ENCODE measurements at places on chromosomes 5 and 9.

DNA sequence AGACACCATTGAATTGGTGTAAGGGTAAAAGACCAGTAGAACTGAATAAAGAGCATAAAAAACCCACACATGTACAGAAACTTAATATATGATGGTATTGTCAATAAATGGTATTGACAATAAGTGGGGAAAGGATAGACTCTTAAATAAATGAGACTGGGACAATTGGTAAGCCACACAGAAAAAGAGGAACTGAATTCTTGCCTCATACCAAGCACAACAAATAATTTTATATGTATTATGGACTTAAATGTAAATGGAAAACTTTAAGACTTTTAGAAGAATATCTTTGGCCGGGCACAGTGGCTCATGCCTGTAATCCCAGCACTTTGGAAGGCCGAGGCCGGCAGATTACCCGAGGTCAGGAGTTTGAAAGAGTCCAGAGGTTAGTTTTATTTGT, 37.9 kb upstream of the PPP2CA start:
- no peak for DNase-seq

- DNase-seq, result no peak
Measured at GRCh38 chr9:35659340-35659739, 1.2 kb downstream of the CCDC107 start.

- no peak for DNase-seq
Measured at GRCh38 chr5:83785176-83785668, 64.6 kb upstream of the HAPLN1 start.

DNA sequence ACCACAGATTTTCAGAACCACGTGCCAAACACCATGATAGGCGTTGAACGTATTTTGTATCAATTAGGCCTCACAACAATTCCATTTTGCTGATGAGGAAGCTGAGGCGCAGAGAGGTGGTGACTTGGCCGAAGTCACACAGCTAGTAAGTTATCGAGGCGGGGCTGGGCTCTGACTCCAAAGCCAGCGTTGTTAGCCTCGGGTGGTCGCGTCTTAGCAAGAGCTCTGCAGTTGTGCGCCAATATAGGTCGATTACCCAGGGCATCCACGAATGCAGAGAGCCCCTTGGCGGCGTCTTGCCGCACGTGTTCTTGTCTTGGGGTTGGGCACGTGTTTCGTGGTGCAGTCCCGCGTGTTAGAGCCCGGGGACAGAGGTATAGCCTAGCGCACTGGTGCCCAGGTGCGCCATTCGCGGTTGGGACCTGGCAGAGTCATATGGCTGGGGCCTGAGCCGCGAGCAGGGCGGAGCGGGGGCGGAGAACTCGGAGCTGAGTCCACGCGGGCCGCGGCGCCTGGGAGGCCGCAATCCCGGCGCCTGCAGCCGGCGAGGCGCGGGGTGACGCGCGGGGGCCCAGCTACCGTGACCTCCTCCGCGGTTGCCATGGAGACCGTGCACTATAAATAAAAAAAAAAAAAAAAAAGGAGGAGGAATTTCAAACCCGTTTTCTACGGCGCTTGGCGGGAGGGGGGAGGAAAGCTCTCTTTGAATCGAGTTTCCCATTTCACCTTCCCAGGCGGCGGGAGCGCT, 62.3 kb downstream of the CXXC5 start:
- DNase-seq, result peak; percentile 79

- DNase-seq, result no peak
Measured at GRCh38 chr5:96175090-96175489, 213.4 kb upstream of the ELL2 start.

- peak; percentile 60 for DNase-seq
Measured at GRCh38 chr9:69421908-69422801, 97.1 kb downstream of the ENTREP1 start.

DNA sequence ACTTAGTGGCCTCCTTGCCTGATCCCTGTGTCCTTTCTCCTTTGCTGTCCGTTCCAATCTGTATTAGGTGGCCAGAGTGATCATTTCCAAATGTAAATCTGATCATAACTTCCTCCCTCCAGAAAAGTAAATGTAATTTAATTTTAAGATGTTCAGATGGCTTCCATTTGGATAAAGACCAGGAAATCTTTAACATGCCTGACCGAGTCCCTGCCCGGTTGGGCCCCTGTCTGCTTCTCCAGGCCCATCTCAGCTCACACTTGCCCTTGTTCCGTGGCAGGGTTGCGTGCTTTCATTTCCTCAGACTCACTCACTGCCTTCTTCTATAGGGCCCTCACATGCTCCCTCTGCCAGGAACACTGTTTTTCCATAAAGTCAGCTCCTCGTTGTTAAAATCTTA, 7.6 kb downstream of the MAP3K1 start:
- DNase-seq, result no peak

DNA sequence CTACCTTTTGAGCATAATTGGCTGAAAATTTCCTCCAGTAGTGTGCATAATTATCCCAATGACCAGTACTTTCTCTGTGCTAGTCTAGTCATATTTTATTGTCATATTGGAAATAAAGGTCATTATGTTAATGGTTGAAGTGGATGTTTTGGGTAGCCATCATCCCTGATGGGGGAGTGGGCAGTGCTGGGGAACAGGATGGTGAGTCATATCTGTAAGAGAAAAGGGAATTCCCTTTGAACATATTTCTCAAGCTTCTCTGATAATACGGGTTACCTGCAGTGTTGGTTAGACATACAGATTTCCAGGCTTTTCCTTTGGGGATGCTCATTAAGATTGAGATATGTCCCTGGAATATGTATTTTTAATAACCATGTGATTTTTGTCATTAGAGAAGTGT, 33.3 kb upstream of the SPATA31D4 start:
- DNase-seq, result no peak

GRCh38 chr5:138722544-138723177, 30.6 kb upstream of the CTNNA1 start:
- DNase-seq, result no peak

DNA sequence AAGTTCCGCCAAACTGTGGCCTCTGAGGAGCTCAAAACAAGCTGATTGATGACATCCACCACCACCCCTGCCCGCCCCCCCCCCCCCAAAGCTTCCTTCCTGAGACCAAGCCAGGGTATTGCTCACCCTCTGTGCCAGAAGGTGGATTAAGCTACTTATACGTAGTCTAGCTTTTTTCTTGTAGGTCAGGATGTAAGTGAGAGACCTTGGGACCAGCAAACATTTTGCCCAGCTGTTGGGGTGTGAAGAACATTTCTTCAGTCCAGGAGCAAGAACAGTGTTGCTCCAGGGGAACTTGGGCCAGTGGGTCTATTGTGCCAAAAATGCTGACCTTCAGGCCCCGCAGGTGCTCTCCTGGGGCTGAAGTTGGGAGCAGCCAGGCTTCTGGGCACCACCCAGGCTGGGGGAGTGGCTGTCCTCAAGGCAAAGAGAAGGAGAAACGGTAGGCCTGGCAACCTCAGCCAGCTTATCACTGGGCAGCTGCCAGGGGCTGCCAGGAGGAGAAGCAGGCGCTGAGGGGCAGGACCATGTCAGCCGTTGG, 18.0 kb downstream of the NEURL1B start:
- DNase-seq, result no peak

- DNase-seq, result no peak
Measured at GRCh38 chr5:18394443-18394804, 760.2 kb downstream of the TAF11L14 start.

DNA sequence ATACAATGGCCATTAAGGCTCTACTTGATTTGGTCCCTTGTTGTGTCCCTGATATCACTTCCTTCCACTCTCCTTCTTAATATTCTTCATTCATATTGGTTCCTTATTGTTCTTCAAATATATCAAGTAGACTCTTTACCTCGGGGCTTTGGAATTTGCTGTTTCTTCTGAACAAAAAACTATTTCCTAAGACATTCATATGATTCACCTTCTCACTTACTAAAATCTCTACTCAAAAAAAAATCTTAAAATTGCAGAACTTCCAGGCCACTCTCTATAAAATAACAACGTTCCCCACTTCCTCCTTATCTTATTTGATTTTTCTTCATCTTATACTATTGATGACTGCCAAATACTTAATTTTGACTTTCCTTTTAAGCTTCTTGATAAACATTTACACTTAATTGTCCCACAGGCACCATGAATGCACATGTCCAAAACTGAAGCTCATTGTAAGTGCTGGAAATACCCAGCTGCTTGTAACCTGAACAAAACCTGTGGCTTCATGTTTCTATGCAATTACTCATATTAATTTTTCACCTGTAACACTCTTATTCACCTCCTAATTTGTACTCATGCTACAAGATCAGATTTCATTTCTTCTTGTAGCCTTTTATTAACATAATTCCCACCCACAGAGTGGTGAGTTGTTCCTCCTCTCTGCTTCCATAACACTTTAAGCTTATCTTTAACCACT, 58.4 kb upstream of the NUDT12 start:
- DNase-seq, result no peak

- no peak for DNase-seq
Measured at GRCh38 chr5:9058666-9059065, 487.2 kb downstream of the SEMA5A start.

GRCh38 chr5:180647941-180648500, 1.4 kb downstream of the FLT4 start:
- no peak for DNase-seq

GRCh38 chr9:85038824-85039608, 369.5 kb downstream of the NTRK2 start:
- no peak for DNase-seq

- DNase-seq, result no peak
Measured at GRCh38 chr5:156914371-156914737, 48.7 kb downstream of the TIMD4 start.

- DNase-seq, result no peak
Measured at GRCh38 chr5:158375531-158375930, 516.6 kb upstream of the CLINT1 start.

DNA sequence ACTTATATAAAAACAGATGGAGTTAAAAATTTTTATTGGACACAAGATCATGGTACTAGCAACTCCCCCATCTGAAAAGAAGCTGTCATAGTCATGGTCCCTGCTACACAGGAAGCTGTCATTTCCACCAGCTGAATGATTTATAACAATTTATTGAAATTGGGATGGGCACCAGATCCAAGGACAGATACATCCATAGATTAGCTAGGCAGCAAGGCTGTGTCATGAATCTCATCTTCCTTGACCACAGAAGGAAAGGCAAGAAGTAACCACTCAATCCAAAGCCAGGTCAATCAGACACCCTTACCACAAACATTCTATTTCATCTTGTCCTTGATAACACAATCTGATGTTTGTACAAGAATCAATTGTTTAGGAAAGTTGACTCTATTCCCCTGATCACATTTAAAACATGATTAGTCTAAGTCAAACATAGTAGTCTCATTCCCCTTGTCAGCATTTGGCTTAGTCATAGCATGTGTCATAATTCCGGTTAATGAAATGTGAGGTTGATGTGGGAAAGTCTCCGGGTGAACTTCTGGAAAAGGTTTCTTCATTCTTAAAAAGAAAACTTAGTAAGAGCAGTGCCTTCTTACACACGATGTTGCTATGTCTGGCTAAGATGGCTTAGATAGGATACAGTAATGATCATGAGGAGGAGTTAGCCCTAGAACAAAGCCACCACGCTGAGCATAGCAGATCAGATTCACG, 462.6 kb upstream of the PAPPA start:
- DNase-seq, result no peak

DNA sequence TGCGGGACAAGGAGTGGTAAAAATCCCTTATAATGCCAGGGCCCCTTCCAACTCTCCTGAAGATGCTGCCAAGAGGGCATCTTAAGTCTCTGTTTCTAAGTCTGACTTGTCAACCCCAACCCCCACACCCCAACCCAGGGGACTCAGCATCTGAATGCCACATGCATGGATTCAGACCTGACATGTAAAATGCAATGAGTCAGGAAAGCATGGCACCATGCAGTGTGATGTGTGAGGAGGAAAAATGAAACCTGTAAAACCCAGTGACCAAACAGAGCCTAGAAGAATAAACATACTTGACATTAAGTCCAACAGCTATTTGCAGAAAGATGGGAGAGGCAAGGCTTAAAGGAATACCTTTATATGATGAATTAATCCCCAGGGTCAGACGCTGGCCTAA, 112.4 kb downstream of the ASTN2 start:
- DNase-seq, result no peak

- peak; percentile 82 for DNase-seq
Measured at GRCh38 chr5:171450423-171451331, 31.2 kb downstream of the FGF18 start.

DNA sequence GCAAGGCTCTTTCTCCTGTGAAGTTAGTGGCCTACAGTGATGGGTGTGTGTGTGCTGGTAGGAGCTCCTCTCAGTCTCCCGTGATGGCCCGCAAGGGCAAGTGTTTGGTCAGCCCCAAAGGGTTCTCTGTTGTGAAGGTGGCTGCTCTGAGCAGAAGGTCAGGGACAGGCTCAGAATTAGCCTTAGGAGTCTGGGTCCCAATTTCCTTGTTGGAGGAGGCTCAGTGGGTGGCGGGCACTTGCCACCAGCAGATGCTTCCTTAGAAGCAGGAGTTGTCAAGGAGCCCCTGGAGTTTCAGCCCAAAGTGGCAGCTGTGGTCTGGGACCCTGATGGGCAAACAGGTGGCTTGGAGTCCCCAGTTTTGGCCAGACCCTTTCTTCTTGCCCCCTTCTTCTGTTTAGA, 154.4 kb downstream of the MACROH2A1 start:
- DNase-seq, result no peak

GRCh38 chr9:2570615-2571479, 50.7 kb upstream of the VLDLR start:
- DNase-seq, result peak; percentile 49

GRCh38 chr5:137268646-137269045, 230.5 kb downstream of the SPOCK1 start:
- DNase-seq, result no peak

DNA sequence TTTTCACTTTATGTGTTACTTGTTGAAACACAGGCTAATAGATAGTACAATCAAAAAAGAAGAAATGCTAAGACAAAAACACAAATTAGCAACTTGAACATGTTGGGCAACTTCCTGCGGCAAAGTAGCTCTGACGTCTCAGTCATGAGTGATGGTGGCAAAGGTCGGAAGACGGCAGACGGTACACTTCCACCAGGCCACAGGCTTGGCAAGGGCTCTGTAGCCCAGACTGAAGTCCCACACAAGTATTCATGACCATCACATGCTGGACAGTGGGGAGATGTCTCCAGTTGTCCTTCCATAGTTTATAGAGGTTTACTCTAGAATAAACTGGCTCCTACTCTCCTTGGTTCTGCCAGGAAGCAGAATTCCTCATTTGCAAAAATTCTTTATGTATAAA, 831.3 kb downstream of the MTRR start:
- DNase-seq, result no peak

GRCh38 chr5:60497706-60498500, 202.1 kb downstream of the DEPDC1B start:
- no peak for DNase-seq

- DNase-seq, result no peak
Measured at GRCh38 chr9:24801344-24801743, 255.6 kb upstream of the IZUMO3 start.

- DNase-seq, result no peak
Measured at GRCh38 chr9:37221489-37222106, 101.2 kb downstream of the ZCCHC7 start.

DNA sequence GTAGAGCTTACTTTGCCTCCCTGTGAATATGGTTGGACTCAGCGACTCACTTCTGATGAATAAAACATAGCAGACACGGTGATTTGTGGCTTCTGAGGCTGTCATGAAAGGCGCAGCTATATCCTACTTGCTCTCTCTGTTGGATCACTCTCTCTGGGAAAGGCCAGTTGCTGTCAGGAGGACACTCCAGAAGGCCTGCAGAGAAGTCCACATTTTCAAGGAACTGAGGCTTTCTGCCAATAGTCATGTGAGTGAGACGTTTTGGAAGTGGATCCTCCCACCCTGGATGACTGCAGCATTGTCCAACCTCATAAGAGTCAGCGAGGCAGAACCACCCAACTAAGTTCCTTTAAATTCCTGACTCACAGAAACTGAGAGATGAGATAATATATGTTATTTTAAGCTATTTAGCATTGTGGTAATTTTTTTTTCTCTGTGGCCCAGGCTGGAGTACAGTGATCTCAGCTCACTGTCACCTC, 156.0 kb upstream of the MAST4 start:
- no peak for DNase-seq

All from left hindlimb (tissue), 1 donor.